ENCODE measurements at places on chromosomes 7 and 10. TPM values are rescaled to one million over a fixed set of nuclear protein-coding genes. Genes with fewer than 3 reads are reported as not detected.
A peak's percentile ranks its signal among the peaks of the same experiment; 100 is the strongest.

CCDC7 gene
- total RNA-seq = 11.1 TPM

DNA sequence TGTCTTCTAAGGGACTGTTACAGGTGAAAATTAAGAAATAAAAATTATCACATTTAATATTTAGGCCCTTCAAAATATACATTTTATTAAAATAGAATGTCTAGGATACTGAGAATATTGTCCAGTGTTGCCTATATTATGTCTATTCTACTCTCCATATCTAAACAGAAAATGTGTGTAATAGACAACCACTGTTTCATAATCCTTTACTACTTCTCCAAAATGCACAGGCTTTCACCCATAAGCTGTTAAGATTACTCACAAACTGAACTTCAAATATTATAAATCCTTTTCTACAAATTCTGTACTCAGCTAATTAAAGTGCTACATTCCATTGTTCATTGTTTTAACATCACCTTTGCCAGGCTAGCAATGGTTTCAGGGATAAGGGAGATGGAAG is 56.7 kb upstream of the TFEC start:
- no peak for DNase-seq

DNA sequence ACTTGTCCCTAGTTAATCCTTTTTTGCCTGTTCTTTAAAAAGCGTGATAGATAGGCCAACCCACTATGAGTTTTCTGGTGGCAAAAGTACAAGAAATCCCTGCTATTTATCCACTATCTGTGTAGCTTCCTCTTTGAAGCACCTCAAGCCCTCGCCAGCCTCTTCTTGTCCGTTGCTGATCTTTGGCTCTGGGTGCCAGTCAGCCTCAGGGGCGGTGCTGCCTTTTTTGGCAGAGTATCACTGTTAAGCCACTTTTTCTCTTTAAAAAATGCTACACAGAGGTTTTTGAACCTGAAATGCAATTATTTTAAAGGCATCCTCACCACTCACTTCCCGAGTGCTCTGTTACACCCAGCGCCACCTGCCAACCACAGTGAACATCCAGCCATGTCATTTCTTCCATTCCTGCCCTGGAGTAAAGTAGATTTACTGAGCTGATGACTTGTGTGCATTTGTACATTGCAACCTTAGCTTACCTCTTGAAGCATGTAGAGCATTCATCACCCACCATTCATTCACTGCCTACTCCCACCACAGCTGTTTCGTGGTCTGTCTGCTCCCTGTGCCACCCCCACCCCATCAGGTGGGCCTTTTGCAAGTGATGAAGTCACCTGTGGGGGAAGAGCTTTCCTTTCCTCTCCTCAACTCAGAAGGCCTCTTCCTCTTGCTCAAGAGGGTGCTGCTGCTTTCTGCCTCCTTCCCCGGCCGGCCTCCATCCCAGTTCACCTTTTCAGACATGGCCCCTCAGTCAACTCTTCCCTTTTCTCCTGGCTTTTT is 414.2 kb upstream of the GALNT17 start:
- DNase-seq = no peak

FAM25C gene
- not detected for total RNA-seq

FOXI2 gene
- total RNA-seq = not detected

APBB1IP gene
- total RNA-seq = not detected

DNA sequence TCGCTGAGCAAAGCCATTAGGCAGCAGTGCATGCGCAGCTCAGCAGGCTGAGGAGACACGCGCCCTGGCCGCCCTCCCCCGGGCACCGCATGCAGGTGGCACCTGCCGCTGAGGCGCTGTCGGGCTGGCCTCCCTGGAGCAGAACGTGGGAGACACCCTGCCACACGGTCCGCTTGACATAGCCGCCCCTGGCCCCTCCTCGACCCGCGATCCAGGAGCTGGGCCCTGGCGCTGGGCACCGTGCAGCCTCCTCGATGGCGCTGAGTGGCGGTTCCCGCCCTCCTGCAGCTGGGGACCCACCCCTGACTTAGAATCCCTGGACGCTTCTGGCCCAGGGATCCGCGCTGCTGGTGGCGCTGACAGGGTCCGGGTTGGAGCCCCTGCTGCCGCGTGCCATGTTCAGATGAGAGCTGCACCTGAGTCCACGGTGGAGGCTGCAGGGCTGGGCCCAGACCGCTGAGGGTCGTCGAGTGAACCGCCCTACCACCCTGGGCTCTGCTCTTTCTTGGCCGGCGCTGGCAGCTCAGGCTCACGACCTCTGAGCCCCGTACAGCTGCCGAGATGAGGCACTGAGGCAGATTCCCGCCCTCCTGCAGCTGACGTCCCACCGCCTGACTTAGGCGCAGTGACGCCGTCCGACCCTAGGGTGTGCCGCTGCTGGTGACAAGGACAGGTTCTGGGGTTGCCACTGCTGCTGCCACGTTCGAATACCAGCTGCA is 116.8 kb downstream of the OR13A1 start:
- DNase-seq = no peak

DNA sequence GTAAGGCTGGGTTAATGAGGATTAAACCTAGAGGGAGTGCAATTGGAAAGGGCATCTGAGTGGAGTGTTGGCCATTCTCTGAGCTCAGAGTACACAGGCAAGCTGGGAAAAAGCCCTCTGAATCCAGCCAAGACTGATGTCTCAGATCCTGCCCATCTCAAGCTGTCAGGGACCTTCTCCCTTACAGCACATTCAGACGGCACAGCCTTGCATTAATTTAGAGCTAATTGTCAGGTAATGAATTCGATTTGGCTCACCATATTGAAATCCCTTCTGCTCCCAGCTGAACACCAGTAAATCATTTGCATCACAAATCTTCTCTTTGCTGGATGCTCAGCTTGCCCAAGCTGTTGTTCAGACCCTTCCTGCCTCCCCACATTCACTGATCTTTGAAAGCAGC is 399.3 kb upstream of the PODXL start:
- no peak for DNase-seq

RBM33 gene
- total RNA-seq = 91.5 TPM

DNA sequence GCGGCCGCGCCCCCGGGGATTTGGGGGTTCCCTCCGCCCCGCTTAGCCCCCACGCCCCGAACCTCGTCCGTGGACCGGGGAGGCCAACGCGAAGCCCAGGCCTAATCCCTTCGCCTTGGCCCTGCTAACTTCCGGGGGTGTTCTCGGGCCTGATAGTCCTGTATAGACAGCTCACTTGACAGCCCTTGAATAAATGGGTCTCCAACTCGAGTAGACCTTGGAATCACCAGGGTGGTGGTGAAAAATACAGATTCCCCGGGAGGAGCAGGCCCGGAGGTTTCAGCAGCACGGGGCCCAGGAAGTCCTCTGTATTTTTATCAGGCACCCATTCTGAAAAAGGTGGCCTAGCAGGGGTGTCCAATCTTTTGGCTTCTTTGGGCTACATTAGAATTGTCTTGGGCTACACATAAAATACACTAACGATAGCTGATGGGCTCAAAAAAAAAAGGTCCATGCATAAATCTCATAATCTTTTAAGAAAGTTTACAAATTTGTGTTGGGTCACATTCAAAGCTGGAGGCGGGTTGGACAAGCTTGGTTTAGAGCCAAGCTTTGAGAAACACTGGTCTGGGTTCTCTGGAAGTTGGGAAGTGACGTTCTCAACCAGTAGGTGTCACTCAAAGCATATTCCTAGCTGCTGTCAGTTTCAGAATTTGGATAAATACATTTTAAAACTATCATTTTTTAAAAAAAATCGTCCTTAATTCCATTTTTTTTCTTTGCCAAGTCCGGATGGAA is 221.7 kb downstream of the PHTF2 start:
- peak; percentile 45 for DNase-seq

DNA sequence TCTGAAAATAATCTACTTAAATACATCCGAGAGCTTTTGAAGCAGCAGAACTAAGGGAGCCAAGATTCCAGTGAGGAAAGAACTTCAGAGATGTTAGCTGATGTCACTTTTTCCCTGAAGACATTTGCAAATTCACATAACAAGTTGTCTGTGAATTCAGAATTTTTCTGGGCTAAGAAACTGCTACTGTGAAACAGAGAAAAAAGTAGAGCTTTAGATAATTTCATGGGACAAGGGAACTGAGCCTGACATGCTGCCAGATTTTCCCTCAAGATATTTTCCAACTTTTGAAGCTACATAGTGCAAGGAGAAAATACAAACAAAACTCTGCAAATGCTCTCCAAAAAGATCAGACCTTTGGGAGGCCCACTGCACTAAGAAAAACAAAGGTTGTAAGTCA is 484.2 kb downstream of the ANKRD7 start:
- no peak for DNase-seq

GRCh38 chr10:1090696-1091095 is 34.5 kb downstream of the WDR37 start:
- no peak for DNase-seq

MRLN gene
- not detected for total RNA-seq

- no peak for DNase-seq
Measured at GRCh38 chr10:1179346-1180070, 123.3 kb downstream of the WDR37 start.

DNA sequence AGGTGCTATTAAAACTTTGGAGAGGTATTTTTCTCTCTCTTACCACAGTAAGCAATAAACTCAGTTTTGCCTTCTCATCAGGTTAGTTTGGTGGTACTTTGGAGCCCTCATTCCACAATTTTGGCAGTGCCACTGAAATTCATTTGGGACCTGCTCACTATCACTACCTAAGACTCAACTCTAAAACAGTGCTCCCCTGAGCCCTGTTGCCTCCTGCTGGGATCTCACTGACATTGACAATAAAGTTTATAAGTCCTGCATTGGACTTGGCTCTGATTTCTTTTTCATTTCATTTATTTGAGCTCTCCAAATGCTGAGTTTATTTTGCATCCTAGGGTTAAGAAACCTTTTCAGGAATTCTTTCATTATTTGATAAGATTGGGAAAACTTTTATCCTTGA is 130.8 kb upstream of the HPS1 start:
- DNase-seq = no peak

- DNase-seq = no peak
Measured at GRCh38 chr10:102434394-102435132, 2.2 kb upstream of the CUEDC2 start.
